NCI-H1417 treated with DMSO at 0.1 percent for 48 hours (cell line): ENCODE measurements at places on chromosomes 16 and 17.

DNA sequence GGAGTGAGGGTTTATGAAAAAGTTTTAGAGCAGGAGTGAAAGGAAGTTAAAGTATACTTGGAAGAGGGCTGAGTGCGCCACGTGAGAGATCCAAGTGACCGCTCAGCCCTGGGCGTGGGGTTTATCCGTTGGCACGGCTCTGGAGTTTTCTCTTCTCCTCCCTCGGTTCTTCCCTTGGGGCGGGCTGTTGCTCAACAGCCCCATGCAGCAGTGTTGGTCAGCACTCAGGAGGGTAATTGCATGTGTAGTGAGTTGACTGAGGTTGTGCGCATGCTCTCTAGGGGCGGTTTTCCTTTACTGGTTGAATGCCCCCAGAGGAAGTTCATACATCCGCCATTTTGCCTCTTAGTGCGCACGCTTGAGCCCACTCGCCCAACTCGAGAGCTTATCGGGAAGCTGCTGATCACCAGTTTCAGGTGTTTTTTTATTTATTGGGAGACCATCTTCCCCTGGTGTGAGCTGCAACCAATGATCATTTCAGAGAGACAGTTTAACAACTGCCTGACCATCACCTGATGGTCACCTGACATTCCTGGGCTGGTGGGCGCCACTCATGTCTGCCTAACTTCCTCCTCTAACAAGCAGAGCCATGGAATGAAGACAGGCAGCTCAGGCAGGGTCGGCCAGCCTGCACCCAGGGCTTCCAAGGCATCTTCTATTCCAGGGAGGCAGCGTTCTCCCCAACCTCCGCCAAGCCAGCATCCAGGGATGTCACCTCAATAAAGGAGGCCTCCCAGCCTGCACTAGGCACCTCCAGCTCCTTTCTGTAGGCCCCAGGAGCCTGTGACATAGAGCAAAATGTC is 41.3 kb upstream of the DNAH17 start:
- DNase-seq = no peak

- DNase-seq = no peak
These were observed 392.9 kb downstream of the SLC39A11 start for GRCh38 chr17:72699545-72699944.

DNA sequence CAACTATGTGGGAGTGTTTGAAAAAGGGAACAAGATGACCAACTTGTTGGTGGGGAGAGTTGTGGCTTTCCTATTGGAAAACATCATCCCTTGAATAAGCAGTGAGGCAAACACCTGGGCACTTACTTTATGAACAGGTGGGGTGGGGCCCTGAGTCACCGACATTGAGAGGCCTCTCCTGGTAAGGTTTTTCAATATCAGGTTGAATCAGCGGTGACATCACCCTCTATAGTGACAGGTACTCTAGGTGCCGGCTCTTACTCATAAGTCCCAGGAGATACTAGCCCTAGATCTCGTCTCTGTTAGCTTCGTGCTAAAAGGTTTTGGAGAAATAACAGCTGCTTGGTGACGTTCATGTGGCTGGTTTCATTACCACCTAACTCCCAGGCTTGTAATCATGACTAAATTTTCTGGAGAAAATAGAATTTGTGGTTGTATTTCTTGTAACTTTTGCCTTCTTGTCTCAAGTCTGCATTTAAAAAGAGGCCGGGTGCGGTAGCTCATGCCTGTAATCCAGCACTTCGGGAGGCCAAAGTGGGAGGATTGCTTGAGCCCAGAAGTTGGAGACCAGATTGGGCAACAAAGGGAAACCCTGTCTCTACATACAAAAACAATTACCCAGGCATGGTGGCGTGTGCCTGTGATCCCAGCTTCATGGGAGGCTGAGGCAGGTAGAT is 19.3 kb downstream of the CDH1 start:
- no peak for DNase-seq

DNA sequence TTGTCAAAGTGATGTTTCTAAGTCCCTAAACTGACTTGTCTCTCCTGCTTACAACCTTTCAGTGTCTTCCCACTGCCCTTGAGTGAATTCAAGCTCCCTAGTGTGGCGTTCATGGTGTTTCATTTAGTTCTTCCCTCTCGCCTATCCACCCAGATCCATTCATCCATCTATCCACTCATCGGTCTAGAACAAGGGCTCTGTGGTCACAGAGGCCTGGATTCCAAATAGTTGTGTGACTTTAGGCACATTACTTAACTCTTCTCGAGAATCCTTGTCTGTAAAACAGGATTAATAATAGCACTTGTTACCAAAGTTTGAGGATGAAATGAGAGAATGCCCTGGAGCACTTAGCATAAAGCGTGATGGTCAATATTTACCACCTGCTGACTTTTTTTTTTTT is 870 bp upstream of the TAC4 start:
- no peak for DNase-seq
